ENCODE measurements at places on chromosomes 11 and 22.
A peak's percentile ranks its signal among the peaks of the same experiment; 100 is the strongest.

- H3K27me3 ChIP-seq: no peaks in the 10 kb centered on the region
- H3K27ac ChIP-seq: no peak overlapping the region
- DNase-seq: peak; percentile 14
- H3K4me1 ChIP-seq: no peaks in the 10 kb centered on the region
These were observed 91.5 kb downstream of the RTL6 start for GRCh38 chr22:44406341-44407170.

DNA sequence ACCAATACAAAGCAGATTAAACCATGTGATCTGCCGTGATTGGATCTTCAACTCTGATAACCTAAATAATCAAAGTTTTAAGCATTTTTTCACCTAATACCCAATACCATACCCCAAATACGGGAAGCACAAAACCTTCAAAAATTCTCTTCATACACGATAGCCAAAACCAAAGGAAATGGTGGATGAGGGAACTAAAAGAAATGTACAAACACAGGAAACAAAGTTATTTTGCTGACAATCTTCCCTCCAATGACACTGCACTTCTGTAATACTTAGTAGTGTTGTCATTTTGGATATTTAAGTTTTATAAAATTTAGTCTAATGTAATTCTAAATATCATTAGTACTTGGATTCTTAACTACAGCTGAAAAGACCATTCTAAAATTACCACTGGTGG, 27.0 kb downstream of the CSTF3 start:
- H3K4me1 ChIP-seq: no peaks in the 10 kb centered on the region
- H3K27me3 ChIP-seq: no peaks in the 10 kb centered on the region
- H3K27ac ChIP-seq: no peak overlapping the region
- no peak overlapping the region for H3K4me3 ChIP-seq

DNA sequence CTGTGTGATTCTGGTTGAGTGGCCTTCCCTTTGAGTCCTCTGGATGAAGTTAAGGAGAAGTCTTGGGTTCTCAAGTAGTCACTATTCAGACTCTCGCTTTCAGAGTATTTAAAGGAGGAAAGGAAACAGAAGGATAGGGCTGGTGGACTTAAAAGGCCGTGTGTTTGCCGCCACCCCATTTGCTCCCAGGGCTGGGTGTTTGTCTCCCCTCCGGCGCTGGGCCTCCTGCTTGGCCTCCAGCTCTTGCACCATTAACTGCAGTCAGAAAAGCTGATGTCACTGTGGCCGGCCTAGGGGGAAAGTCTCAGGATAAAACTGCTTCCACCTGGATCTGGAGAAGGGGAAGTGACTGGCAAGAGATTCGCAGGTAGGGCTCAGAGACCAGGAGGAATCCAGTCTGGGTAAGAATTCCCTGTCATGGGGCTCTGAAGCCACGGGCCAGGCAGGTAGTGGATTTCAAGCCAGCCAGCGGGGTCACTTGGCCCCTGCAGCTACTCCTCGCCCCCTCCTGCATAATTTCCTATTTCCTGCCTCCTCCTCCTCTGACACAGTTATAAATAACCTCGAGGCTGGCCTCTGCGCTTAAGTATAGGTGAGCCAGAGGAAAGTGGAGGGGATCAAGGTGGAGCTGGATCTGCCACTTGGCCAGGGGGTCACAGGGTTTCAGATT, 17.1 kb downstream of the TIMP3 start:
- H3K36me3 ChIP-seq: no peaks in the 10 kb centered on the region
- no peak overlapping the region for H3K4me3 ChIP-seq
- no peaks in the 10 kb centered on the region for H3K27me3 ChIP-seq
- DNase-seq: no peak
- no peak overlapping the region for H3K27ac ChIP-seq
- H3K4me1 ChIP-seq: no peaks in the 10 kb centered on the region

- H3K4me1 ChIP-seq: no peaks in the 10 kb centered on the region
- H3K27me3 ChIP-seq: no peaks in the 10 kb centered on the region
- no peak overlapping the region for H3K27ac ChIP-seq
- no peak for DNase-seq
- no peak overlapping the region for H3K4me3 ChIP-seq
These were observed 36.1 kb downstream of the MMP20 start for GRCh38 chr11:102589047-102589459.

- no peak overlapping the region for H3K27ac ChIP-seq
- no peaks in the 10 kb centered on the region for H3K36me3 ChIP-seq
- H3K27me3 ChIP-seq: no peaks in the 10 kb centered on the region
- H3K4me3 ChIP-seq: no peak overlapping the region
- no peaks in the 10 kb centered on the region for H3K4me1 ChIP-seq
These were observed 556.7 kb downstream of the FAM181B start for GRCh38 chr11:82176945-82177344.

GRCh38 chr11:106937111-106937510, 81.2 kb downstream of the GUCY1A2 start:
- DNase-seq: no peak
- no peaks in the 10 kb centered on the region for H3K4me1 ChIP-seq
- no peak overlapping the region for H3K27ac ChIP-seq

DNA sequence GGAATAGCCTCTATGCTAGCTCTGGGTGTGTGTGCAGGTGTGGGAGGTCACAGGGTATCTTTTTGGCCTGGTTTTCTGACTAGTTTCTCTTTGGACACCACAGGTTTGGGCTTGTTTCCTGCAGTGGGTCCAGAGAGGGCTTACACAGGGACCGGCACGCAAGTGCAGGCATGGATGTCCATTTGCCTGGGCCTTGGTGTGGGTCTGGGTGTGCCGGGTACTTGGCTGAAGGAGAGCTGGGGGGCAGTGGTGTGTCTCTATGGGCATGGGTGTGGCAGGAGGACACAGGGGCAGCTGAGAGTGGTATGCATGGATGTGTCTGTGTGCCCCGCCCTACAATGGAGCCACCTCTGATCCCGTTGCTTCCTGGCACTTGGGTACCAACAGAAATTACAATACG, 7.5 kb upstream of the KCNJ11 start:
- H3K4me3 ChIP-seq: no peak overlapping the region
- H3K36me3 ChIP-seq: no peaks in the 10 kb centered on the region
- no peaks in the 10 kb centered on the region for H3K27me3 ChIP-seq
- DNase-seq: no peak
- no peak overlapping the region for H3K27ac ChIP-seq

DNA sequence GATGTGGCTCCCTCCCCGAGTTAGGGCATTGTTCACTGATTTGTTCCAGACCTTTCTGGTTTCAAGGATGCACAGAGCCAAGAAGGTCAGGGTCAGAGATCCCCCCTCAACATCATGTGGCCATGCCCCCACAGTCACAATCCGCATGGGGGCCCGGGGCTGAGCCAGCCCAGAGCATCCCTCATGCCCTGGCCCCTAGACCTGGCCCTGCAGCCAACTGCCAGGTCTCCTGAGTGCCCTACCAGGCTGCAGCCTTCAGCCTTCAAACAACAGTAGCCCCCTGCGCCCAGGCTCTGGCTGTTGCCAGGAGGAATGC, 142.4 kb downstream of the CRYBB2 start:
- H3K4me1 ChIP-seq: no peaks in the 10 kb centered on the region
- no peak overlapping the region for H3K27ac ChIP-seq
- no peak for DNase-seq
- H3K27me3 ChIP-seq: no peaks in the 10 kb centered on the region
- H3K36me3 ChIP-seq: no peaks in the 10 kb centered on the region

All from CD8-positive, alpha-beta memory T cell (primary cell).